Activated CD4-positive, alpha-beta T cell treated with anti-CD3 and anti-CD28 coated beads, Interleukin-2, amount 50 U/mL, for 24 hours (primary cell): ENCODE measurements at places on chromosomes 13 and 19.

DNA sequence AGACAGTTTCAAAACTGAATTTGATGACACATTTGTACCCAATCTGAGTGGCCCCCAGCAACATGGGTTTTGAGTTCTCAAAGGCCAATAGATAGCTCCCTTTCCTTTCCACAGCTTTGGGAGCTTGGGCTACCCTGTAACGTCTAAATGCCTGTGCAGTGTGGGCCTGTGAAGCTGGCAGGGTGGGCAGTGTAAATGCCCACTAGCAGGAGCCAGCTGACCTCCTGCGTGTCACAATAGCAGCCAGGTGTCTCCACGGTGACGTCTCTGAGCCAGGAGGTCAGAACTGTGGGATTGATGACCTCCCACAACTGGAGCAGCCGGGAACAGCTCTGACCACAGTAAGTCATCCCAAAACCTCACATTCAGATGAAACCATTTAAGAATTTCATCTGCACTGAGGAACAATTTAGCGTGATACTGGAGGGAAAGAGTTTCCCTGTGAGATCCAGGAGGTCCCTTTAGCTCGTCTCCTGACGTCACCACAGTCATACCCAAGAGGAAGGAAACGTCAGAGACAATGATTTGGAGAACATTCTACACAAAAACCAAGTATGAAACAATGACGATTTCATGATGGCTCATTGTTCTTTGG, at the start of gene IPO5:
Gene IPO5 (plus strand): TSS at position 300 of the 595 bp plus-strand sequence. CDS start 23,022 bp downstream, outside the sequence.
- DNase-seq: no peak

- DNase-seq: no peak
These were observed 37.3 kb downstream of the KL start for GRCh38 chr13:33053397-33054066.

- DNase-seq: no peak
These were observed 43.9 kb upstream of the C1QTNF9B start for GRCh38 chr13:23941211-23941610.

DNA sequence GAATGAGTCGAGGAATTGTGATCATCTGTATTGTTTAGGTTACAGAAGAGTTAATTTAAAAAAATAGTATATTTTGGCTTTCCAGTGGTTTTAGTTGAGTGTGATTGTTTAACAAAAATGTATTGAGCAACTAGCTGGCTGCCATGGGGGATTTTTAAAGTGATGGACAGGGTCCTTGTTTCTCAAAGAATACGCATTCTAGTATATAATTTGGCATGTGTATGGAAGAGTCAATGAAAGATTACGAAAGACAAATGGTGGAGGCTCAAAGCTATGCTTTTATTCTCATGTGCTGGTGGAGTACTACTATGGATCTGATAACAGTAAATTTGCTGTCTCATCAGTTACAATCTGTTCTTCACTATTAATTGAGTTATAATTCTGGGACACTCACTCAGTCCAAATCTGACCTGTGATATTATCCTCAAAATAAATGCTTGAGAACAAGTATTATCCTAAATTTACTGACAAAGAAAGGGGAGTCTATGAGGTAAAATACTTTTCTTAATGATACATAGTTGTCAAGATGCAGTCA, 240.0 kb downstream of the GPC6 start:
- DNase-seq: no peak

DNA sequence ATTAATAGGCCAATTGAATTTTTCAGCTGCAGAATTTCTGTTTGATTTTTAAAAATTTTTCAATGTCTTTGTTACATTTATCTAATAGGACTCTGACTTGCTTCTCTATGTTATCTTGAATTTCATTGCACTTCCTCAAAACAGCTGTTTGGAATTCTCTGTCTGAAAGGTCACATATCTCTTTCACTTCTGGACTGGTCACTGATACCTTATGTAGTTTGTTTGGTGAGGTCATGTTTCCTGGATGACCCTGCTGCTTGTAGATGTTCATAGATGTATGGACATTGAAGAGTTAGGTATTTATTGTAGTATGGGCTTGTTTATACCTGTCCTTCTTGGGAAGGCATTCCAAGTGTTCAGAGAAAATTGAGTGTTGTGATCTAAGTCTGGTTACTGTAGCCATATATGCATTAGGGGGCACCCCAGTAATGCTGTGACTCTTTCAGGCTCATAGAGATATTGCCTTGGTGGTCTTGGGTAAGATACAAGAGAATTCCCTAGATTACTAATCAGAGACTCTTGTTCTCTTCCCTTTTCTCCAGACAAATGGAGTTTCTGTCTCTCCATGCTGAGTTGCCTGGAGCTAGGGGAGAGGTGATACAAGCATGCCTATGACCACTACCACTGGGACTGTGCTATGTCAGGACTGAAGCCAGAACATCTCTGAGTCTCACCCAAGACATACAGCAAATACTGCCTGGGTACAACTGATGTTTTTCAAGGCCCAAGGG, 27.8 kb downstream of the RFC3 start:
- DNase-seq: no peak

DNA sequence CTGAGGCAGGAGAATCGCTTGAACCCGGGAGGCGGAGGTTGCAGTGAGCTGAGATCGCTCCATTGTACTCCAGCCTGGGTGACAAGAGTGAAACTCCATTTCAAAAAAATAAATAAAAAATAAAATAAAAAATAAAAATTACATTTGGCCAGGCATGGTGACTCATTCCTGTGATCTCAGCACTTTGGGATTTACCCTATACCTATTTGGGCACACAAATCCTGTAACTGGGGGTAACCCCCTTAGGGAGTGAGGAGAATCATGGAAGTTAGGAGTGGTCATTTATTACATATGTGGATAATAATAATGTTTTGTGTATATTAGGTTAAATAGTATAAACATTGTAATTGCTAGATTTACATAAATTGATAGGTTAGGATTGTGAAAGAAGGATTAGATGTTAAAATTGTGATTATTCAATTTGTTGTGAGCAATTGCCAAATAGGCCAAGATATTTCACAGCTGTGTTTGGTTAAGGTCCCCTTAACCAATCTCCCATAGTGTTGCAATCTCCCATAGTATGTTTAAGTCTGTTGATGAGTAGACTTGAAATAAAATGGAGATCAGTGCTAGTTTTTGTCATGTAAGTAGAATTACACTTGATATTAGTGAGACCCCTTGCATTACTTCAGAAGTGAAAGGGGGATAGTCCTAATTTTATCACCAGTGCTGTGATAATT, 30.7 kb downstream of the ZNF844 start:
- DNase-seq: no peak
